ENCODE measurements at places on chromosomes 1 and 21. TPM values are rescaled to one million over a fixed set of nuclear protein-coding genes. Genes with fewer than 3 reads are reported as not detected.

- no peak for DNase-seq
Observed at GRCh38 chr1:58397187-58397820, 149.2 kb downstream of the OMA1 start.

DNA sequence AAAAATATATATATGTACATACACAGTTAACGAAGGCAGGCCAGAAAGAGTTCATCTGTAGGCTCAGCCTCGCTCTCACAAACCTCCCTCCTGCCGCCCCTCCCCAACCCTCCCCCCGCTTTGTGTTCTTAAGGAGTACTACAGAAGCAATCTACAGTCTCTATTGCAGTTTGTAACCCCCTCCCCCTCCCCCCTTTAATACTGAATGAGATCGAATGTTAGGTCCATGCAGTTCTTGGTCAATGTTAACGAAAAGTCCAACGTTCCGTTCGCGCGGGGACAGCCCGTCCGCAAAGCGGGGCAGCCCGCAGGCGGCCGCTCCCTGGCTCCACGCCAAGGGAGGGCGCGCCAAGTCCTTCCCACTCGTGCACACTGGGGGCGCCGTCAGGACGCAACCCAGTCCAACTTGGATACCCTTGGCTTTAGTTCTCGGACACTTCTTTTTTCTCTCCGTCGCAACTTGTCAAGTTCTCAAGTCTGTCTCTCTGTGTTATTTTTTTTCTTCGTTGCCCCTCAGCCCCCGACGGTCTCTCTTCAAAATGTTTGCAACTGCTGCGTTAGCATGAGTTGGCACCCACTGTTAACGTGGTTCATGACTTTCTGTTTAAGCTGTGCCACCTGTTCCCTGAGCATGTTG, 2.2 kb downstream of the JUN start:
- DNase-seq, result no peak

SPATA46 gene
- 0.39 TPM for polyA plus RNA-seq

DNA sequence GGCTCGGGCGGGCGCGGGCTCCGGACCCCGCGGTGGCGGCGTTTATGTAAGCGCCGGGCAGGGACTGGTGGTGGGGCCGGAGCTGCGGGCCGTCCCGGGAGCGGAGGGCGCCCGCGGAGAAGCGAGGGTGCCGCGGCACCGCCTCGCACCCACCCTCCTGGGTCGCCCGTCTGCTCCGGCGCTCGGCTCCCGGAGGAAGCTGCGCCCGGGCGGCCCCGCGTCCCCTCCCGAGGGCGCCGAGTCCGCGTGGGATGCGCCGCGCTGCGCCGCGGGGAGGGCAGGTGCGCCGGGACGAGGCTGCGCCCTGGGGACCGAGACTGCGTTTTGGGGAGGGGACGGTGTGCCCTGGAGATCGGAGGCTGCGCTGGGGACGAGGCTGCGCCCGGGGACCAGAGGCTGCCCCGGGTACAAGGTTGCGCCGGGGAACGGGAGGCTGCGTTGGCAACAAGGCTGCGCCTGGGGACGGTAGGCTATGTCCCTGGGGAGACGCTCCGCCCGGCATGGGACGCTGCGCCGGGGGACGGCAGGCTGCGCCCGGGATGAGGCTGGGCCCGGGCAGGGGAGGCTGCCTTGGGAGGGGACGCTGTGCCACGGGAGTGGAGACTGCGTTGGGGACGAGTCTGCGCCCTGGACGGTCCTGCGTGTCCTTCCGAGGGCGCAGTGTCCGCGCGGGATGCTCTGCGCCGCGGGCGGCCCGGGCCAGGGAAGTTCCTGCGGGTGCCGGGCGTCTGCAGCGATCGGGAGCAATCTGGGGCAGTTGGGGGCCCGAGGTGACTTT, 627 bp downstream of the ADARB1 start:
- no peak for DNase-seq

SV2A gene
- polyA plus RNA-seq, result 7.9 TPM

FOXD3 gene
- polyA plus RNA-seq, result 0.26 TPM

All from right renal pelvis (tissue), 4 donors.